ENCODE measurements at places on chromosomes 12 and 14.
A peak's percentile ranks its signal among the peaks of the same experiment; 100 is the strongest.

DNA sequence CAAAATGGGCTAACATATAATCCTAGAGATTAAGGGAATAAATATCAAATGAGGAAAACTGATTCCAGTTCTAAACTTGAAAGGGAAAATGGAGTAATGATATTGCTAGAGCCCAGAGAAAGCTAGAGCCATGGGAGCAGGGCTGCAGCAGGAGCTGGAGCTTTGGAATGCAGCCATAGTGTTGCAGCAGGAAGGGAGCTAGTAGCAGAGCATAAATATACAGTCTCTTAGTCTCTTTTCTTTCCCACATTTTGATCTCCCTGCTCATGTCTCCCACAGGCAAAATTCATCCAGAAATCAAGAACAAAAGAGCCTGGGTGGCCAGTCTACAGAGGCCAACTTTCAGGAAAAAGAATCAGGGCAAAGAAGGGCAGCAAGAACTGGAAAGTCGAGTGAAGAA lies 253.7 kb downstream of the ATXN7L3B start:
- DNase-seq: no peak

DNA sequence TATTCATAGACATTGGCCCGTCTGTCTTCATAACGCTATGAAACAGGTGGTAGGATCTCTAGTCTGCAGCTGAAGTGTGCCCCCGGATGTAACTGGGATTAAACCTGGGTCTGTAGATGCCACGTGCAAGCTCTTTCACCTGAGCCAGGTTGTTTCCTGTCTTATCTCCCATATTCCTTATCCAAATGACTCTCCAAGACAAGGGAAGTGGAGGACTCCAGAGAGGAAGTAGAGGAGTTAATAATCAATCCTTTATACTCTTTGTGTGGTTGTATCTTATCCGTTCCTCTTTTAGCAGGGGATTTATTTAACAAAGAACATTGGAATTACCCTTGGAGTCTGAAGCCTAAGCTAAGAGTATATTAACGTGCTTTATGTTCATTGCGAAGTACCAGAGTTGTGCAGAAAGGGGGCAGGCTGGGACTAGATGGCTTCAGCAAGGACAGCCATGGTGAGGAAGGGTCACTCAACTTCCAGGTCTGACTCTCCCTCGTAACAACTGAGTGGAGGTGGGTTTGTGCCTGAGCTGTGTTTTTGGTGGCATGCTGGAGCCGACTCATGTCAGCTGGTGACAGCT lies 82.8 kb downstream of the RIN3 start:
- DNase-seq: no peak

- DNase-seq: no peak
These were observed 43.0 kb downstream of the DIP2B start for GRCh38 chr12:50547742-50548141.

GRCh38 chr12:31724557-31724956 lies 4.3 kb downstream of the AMN1 start:
- no peak for DNase-seq

GRCh38 chr12:132740313-132740646 lies 21.4 kb downstream of the ANKLE2 start:
- no peak for DNase-seq

GRCh38 chr12:23561364-23562345 lies 387.8 kb downstream of the SOX5 start:
- DNase-seq: no peak

- DNase-seq: peak; percentile 44
These were observed 8.0 kb upstream of the GNPTAB start for GRCh38 chr12:101838628-101839323.

- DNase-seq: no peak
These were observed 9.9 kb upstream of the KANSL2 start for GRCh38 chr12:48691826-48692487.

DNA sequence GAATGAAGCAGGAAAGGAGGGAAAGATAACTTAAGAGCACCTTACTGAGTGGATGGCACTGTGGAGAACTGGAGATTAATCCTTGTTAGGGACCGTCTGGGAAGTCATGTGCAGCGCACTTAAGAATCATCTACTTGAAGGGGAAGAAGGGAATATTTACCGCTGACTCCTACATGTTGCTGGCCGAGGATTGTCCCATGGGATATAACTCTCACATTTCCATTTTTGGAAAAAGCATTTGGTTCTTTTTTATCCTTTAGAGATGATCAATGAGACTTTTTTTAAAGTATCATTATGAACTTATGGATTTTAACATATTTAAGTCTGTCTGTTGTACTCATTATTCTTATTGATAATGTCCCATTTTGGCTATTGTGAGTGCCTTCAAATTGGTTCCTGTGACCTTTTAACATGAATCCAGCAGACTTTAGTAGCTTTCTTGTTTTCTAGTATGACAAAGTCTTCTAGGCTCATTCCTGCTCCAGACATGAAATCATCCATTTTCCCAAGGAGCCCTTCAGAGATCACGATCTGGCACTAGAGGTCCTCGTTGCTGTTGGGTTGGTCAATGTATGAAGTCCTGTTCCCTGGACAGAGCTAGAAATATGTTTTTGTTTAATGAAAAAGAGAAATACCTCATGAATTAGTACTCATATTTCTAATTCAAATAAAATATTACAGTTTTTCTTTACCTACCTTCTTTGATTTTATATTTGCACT lies 20.2 kb upstream of the FAM234B start:
- no peak for DNase-seq

- no peak for DNase-seq
These were observed 85.1 kb downstream of the KDM2B start for GRCh38 chr12:121495746-121496145.

GRCh38 chr12:129903092-129903945 lies 506 bp downstream of the TMEM132D start:
- DNase-seq: no peak

DNA sequence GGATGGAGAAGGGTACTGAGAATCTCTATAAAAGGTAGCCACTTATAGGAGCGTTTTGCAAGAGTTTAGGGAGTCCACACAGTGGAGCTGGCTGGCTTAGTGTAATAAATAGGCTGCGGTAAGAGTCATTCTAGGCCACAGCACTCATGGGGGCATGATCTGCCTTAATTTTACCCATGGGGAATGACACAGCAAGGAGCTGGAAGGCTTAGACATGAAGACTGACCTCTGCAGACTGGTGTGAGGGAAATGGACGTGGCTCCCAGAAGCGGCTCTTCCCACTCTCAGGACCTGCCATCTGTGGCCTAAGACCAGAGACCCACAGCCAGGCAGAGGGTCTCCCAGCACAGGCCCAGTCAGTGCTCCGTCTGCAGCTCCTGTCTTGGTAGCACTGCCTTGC lies 173.3 kb downstream of the PPM1H start:
- DNase-seq: no peak

GRCh38 chr14:103190741-103191140 lies 67.5 kb downstream of the TNFAIP2 start:
- no peak for DNase-seq

GRCh38 chr12:7959701-7960121 lies 23.7 kb upstream of the SLC2A3 start:
- DNase-seq: peak; percentile 68

DNA sequence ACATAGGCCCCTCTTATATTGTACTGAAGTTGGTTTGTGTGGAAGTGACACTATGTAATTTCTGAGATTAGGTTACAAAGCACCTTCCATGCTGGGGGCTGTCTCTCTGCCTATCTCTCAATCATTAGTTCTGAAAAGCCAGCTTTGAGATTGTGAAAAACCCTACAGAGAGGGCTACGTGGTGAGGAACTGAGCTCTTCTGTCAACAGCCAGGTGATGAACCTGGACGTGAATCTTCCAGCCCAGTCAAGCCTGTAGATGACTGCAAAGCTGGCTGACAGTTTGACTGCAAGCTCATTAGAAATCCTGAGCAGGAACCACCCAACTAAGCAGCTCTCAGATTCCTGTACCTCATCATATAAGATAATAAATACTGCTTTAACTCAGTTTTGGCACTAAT lies 36.3 kb upstream of the BBS10 start:
- DNase-seq: no peak

DNA sequence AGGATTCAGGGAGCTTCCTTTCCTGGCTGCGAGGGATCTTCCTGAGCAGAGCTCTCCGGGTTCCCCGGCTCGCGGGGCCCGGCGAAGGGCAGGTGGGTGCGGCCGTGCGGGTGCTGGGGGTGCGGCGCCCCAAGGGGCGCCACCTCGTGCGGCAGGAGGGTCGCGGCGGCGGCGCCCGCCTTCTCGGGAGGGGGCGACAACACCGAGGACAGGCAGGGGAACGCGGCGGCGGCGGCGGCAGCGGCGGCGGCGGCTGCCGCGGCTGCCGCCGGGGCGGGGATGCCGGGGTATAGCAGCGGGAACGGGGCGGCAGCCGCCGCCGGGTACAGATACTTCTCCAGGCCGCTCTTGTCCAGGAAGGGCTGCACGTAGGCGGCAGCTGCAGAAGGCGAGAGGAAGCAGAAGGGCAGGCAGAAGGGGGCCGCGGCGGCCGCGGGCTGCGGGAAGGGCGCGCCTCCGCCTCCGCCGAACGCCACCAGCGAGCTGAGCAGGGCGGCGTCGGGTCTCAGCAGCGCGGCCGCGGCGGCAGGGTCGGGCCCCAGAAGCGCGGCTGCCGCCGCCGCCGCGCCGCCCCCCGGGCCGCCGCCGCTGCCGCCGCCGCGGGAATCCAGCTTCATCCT lies 2.7 kb downstream of the BHLHE41 start:
- DNase-seq: peak; percentile 18

DNA sequence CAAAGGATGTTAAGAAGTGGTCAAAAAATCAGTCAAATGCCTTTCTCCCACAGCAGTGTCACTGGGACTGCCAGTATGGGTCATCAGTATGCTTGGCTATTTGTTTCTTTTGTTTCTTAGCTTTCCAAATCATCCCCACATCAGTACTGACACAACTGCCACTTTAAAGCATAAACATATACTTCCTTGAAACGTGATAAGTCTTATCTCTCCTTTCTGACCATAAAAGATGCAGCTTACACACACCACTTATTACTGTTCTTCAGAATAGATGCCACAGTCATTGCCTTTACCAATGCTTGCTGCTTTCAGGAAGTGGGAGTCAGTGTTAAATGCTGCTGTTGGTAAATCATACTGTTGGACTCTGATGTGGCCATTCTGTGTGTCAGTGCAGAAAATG lies 18.6 kb upstream of the GARIN2 start:
- no peak for DNase-seq

GRCh38 chr12:69513297-69513696 lies 43.1 kb downstream of the FRS2 start:
- DNase-seq: no peak

DNA sequence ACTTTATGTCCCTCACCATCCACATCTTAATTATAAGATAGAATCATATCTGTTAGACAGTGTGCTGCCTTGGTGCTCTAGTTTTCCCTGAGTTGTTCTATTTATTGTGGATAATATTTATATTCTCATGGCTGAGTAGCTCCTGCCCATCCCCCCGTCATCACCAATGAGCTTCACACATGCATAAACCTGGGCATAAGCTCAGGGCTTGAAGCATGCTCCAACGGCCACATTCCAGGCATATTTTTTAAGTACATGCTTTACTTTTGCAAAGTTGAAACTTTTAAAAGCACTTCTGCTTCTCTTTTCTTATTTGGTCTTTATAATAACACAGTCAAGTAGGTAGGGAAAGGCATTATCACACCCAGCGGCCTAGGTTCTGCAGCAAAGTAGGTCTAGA lies 3.4 kb upstream of the FBXO34 start:
- DNase-seq: no peak

DNA sequence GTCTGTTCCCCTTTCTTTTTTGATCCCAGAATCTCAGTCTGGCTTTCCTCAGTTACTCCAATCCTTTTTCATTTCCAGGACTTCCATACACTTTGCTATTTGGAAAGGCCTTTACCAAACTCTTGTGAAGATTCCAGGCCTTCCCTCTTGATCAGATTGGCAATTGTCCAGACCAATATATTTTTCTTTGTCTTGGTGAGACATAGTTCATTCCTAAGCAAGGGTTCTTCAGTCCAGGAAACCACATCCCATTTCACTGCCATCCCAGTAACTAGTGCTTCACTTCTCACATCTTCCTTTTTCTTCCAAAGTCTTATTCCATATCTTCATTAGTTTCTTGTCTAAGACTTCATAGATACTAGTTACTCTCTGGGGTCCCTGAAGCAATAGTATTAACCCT lies 2.1 kb upstream of the PTPRQ start:
- DNase-seq: no peak

DNA sequence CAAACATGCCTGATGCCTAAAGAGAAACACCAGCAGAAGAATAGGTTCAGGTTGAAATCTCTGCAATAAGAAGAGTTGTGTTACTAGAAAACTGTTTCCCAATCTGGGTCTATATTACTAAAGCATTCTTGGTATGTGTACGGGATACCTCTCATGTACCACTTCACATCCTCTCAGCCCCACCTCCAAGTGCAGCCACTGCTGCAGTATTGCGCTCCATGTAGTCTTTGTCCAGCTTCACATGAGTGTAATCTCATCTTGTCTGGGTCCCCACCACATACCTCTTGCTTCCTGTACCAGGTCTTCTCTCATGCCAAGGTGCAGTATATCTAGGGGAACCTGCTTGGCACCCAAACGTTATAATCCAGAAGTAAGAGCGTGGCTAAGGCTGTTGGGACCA lies 187.5 kb upstream of the EEA1 start:
- no peak for DNase-seq

DNA sequence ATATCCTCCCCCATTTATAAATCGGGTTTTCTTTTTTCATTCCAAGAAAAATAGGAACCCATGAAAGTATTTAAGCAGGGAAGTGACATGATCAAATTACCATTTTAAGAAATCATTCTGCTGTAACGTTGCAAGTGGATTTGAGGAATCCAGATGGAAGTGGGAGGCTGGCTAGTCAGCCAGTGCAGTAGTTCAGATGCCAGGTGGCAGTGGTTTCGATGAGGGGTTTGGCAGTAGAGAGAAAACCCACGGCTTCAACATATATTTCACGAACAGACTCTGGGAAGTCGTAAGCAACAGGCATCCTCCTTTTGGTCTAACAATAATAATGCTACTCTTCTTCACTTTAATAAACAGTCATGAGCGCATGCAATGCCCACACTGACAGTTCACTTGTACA lies 25.0 kb downstream of the PDZRN4 start:
- DNase-seq: no peak

DNA sequence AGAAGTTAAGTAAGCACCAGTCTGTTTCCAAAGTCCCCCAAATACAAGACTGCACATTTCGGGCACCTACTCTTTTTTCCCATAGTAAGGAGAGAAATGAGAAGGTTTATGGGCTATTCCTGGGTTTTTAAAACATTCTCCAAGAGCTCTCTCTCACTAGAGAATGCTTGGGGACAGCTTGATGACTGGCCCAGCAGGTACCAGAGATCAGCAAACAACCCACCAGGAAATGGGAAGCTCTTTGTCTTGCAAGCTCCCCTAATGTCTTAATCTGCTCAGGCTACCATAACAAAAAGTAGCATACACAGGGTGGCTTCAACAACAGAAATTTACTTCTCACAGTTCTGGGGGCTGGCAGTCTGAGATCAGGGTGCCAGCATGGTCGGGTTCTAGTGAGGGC lies 41.8 kb upstream of the CRY1 start:
- no peak for DNase-seq

GRCh38 chr12:32533971-32534590 lies 134.7 kb downstream of the FGD4 start:
- DNase-seq: no peak
